ENCODE measurements at places on chromosomes 6 and 20.

- no peak for DNase-seq
These were observed 21.9 kb downstream of the CAP2 start for GRCh38 chr6:17415321-17415720.

DNA sequence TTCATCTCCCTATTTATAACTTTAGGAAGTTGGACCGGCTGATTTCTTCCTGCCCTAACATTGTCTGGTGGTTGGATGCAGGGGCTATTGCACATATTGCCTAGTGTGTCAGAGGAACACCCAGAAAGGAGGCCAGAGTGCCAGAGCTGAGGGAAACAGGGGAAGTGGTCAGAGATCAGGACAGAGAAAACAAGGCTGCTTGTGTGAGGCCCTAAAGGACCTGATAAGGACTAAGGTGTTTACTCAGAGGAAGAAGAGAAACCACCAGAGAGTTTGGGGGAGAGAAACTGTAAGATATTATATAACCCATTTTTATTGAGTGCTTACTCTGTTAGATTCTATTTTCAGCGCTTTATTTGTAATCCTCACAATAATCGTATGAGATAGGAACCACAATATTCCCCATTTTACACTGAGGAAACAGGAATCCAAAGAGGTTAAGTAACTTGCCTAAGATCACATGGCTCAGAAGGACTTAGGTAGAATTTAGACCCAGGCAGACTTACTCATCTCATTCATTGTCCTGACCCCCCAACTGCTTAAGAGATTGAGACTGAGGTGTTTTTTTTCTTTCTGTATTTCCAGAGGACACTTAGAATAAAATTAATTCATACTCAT, 54.0 kb upstream of the REV3L start:
- no peak for DNase-seq

- DNase-seq = no peak
These were observed 4.3 kb downstream of the KHDC1 start for GRCh38 chr6:73258721-73259120.

DNA sequence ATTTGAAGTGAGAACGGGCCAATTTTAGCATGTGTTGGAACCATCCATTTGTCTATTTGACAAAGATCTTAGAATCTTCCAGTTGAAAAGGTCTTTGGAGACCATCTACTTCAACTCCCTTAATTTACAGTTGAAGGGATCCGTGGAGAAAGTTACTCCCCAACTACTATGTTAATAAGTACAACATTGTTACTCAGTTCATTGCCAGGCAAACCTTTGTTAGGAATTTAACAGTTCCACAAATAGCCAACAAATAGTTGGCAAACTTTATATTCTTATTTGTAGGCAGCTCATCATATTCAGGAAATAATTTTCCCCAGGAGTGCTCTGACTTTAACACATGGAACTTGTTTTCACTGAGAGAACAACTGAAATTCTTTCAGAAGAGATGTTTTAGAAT, 81.0 kb upstream of the FLRT3 start:
- DNase-seq = no peak

DNA sequence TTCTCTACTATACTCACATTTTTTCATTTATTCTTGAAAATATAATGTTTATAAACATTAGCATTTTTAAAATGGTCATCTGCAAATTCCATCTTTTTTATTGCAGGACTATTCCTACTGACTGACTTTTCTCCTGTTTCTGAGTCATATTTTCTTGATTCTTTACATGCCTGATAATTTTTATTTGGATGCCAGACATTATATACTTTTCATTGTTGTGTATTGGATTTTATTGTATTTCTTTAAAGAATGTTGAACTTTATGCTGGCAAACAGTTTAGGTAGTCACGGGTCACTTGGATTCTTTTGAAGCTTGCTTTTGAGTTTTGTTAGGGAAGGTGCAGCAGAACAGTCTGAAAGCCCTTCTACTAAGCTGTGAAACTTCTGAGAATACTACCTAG, 403.2 kb downstream of the ARHGAP18 start:
- DNase-seq = no peak

DNA sequence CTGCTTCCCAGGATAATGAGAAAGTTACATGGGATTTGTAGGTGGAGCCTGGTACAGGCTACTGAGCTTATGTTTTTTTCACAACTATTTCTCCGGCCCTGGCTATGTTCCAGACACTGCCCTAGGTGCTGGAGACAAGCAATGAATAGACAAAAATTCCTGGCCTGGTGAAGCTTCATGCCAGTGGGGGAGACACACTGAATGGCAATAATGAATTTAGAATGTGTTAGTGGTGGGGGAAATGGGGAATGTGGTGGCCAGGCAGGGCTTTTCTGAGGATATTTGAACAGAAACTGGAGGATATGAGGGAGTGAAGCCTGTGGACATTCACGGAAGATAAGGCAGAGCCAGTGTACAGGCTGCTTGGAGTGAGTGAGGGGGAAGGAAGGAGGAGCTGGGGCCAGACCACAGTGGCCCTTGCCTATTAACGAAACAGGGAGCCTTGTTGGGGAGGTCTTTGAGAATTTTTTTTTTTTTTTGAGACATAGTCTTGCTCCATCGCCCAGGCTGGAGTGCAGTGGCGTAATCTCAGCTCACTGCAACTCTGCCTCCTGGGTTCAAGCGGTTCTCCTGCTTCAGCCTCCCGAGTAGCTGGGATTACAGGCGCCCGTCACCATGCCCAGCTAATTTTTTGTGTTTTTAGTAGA, 6.6 kb downstream of the FOXS1 start:
- peak; percentile 24 for DNase-seq

DNA sequence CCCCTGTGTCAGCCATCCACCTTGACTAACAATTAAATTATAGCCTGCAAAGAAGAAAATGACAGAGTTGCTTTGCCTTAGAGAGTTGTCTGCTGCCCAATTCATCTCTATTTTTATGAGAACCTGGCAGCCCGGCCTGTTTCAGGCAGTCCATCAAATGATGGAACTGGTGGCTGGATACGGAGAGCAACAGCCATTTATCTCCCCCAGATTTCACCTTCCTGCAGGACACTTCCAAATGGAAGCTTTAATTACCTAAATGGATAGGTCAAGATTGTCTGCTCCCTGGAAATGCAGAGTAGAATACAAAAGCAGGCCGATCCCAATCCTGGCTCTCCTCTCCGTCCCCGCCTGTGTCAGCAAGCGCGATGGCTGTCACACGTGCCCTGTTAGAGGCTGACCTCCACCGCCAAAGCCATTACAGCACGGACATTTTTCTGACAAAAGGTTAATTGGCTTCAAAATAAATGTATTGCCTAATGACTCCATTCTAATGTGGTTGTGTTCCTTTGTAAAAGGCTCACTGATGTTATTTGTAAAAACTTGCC, 86.7 kb downstream of the PACRG start:
- no peak for DNase-seq

DNA sequence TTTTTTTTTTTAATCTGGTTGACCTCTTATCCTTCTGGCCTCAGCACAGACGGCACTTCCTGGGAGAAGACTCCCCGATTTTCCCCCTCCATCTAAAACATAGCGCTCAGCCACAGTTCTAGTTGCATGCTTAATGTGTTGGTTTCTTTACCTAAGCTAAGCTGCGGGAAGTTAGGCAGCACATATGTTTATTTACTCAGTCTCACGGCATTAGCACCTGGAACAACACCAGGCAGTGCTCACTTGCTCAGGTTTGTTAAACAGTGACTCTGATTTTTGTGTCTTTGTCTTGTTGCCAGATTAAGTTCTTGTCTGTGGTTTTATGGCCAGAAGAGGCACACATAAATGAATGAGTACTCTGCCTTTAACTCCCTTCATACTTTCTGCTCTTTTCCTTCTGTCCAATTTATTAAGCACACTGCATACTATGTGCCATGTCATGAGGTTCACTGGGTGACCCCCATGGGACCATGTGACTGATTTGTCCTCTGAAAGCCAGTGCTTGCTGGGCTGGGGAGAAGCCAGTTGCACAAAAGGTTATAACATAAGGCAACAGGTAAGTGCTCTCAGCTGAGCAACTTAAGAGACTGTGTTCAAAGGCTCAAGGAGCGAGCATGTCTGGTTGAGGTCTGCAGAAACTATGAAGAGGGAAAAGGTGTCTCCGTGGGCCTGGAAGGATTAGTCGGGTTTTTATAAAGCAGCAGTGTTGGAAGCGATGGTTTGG, 93.6 kb downstream of the RPP40 start:
- no peak for DNase-seq

- DNase-seq = no peak
These were observed 11.8 kb downstream of the GFRA4 start for GRCh38 chr20:3651204-3651962.

- no peak for DNase-seq
These were observed 3.7 kb upstream of the DBNDD2 start for GRCh38 chr20:45404438-45404837.

DNA sequence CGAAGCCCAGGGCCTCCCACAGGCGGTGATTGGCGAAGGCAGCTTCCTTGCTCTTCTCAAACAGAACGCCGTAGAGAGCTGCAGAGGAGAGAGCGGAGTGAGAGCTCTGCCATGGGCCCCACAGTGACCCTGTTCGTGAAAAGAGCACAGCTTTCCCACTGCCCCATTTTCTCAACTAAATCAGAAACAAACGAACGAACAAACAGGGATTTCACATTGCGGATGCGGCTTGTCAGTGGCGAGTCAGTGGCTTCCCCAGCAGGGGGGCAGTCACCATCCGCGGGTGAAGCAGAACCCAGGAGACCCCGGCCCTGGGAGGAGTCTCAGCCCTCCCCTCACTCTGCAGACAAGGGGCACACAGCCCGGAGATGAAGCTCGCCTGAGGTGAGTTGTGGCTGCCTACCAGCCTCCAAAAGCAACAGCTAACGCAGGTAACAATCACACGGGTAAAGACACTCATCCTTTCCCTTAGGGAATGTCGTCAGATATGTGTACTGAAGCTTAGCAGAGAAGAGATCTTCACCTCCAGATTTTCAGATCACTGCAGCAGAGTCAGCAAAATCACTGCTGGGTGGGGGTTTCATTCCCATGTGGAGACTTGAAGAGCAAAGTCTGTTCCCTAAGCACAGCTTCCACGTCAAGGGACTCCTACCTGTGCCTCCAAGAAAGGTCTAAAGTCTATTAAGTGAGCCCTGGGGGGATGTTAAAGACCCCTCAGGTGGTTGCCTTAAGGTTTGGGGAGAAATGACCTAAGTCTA, 51.2 kb upstream of the GPR31 start:
- DNase-seq = no peak

GRCh38 chr6:157962601-157963302, 18.9 kb upstream of the SYNJ2 start:
- no peak for DNase-seq

DNA sequence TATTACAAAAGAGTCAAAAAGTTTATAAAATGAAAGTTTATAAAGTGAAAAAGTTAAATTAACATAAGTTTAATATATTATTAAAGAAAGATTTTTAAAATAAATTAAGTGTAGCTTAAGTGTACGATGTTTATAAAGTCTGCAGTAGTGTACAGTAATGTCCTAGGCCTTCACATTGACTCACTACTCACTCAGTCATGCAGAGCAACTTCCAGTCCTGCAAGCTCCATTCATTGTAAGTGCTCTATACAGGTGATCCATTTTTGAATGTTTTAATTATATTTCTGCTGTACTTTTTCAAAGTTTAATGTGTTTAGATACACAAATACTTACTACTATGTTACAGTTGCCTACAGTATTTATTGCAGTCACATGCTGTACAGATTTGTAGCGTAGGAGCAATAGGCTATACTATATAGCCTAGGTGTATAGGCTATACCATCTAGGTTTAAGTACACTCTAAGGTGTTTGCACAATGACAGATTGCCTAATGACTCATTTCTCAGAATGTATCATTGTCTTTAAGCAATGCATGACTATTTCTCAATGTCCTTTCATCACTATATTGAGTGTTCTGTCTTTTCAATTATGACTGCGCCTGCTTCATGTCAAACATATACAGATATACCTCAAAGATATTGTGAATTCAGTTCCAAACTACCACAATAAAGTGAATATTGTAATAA, 1110.3 kb upstream of the MAP3K7 start:
- DNase-seq = no peak

DNA sequence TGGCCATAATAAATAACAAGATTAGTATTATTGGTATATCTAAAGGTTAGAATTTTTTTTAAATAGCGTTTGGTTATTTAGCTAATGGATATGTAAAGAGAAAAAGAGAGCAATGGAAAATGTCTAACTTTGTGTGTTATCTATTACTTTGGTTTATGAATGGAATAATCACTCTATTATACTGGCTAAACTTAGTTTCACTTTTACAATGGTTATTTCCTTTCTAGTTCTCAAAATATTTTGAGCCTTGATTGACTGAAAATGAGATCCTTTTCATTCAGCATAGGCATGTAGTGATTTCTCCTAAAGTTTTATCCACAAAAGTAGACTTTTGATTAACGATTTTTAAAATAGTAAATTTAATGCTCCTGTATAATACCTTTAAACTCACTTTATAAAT, 51.6 kb upstream of the MLIP start:
- no peak for DNase-seq

Measured in HFFc6 (cell line).